ENCODE measurements at places on chromosomes 2 and 18.

- no peak for DNase-seq
Observed at GRCh38 chr2:163884416-163884815, 148.6 kb upstream of the FIGN start.

DNA sequence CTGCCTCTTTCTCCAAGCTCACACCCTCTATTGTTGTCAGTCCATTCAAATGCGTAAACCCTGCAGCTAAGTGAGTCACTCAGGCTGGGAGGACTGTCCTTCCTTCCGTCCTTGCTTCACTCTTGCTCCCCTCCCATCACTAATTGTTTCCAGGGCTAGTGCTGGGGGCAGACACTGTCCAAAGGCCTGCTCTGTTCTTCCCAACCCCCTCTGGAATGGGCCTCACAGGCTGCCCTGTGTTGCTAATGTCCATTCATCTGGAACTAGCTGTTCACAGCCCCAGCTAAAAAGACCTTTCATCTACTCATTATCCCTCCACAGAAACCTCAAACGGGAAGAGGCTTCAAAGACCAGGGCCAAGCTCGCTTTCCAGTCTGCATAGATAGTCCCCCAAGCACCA lies 31.9 kb upstream of the NRP2 start:
- DNase-seq = peak; percentile 15

GRCh38 chr2:15812187-15812780 lies 128.1 kb upstream of the MYCN start:
- DNase-seq = no peak

DNA sequence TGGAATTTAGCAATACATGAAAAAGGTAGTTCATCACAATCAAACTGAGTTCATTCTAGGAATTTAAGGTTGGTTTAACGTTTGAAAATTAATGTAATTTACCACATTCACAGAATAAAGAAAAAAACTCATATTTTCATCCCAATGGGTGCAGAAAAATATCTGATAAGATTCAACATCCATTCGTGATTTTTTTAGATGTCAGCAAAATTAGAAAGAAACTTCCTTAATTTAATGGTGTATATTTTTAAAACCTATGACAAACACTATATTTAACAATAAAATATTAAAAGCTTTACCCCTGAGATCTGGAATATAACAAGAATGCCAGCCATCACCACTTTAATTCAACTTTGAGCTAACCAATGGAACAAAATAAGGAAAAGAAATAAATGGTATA lies 208.7 kb upstream of the CHAC2 start:
- DNase-seq = no peak

GRCh38 chr2:105804266-105804665 lies 59.6 kb downstream of the NCK2 start:
- DNase-seq = no peak

DNA sequence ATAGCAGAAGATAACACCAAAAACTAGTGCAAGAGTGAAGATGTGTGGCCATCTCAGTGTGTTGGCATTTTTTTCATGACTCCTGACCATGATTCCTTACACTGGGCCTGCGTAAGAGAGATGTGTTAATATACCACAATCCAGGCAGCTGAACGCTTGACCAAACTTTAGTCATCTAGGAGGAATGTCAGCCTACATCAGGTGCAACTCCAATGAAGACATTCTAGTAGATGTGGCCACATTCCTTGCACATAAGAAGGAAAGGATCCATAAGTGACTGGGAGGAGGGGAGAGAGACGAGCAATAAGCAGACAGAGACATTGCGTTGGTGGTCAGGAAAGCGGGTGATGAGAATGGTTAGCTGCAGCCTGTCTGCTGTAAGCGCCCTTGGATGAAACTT lies 42.6 kb downstream of the CYRIA start:
- DNase-seq = no peak

DNA sequence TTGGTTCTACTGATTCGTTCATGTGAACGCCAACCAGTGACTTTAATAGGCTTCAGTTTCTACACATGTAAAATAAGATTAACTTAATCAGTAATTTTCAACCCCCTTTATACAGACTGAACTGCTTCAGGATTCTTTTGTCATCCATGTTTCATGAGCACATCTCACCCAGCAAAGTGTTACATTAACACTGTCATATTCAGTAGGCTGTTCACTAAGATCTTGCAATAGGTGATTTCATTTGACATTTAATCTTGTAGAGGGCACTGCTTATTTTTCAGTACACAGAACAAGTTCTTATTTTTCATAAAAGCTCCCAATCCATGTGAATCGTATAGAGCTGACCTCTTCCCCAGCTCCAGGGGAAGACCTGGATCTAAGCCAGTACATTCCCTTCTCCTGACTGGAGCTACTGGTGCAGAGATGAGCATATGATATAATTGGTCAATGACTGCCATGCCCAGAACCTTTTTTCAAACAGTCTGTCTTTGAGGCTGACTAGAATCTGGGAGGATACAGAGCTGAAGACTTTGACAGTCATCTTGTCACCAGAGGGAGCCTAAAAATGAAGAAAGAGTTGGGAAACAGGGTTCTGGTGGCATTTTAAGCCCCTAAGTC lies 72.2 kb upstream of the CHRNA1 start:
- no peak for DNase-seq

- DNase-seq = no peak
Observed at GRCh38 chr2:172600557-172601008, 44.7 kb downstream of the PDK1 start.

DNA sequence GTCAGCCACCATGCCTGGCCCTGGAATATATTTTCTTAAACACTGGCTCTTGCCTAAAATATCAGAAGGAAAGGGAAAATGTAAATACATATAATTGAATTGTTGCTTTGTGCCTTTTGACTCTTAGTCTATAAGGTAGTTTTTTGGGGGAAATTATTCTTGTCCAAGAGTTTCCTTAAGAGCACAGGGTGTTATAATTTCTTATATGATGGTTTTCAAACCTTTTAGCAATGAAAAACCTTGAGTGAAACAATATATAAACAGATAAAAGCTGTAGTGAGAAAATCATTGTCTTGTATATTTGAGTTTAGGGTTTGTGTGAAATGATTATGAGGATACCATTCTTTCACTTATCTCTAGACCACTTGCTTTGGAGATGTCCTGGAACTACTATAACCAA lies 40.2 kb downstream of the DDX1 start:
- no peak for DNase-seq

GRCh38 chr2:142307616-142308115 lies 176.8 kb upstream of the LRP1B start:
- no peak for DNase-seq

DNA sequence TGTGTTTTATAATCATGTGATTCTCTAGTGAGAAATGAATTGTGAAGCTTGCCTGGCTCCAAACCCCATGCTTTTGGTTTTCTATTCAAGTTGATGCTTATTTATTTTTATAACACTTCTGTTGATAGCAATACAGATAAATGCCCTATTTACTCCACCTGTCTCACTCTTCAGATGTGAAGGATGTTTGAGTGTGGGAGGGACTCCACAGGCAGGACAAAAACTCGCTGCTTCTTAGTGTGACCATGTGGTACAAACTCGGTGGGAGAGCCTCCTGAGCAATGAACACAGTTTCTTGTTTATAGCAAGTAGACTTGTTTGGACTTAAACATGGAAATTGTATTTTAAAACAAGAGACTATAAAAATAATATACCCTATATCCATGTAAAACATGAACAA lies 219.7 kb downstream of the GULP1 start:
- no peak for DNase-seq

GRCh38 chr2:193935114-193935513 lies 1721.9 kb upstream of the SLC39A10 start:
- no peak for DNase-seq

DNA sequence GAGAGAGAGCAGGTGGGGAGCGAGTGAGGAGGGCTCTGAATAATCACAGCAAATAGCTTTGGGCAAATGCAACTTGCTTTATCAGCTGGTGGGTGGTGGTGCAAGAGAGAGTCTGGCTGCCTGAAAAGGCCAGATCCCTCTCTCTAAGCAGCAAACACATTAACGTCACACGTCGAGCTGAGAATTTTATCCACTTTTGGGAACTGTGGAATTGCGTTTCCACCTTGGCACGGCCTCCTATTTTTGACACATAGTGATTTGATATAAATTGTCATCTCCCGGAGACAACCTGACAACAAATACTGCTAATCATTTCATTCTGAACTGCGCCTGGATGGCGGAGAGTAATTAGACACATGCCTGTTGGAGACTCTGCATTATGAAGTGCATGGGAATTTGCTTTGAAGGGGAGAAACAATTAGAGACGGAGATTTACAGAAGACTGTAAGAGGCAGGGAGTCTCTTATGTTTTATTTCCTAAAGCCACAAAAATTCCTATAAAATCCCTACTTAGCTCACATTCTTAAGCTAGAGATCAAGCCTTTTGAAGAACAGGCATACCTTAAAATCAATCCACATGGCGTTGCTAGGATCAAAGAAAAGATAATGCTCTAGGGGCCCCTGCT lies 634.1 kb downstream of the TDRD15 start:
- no peak for DNase-seq

DNA sequence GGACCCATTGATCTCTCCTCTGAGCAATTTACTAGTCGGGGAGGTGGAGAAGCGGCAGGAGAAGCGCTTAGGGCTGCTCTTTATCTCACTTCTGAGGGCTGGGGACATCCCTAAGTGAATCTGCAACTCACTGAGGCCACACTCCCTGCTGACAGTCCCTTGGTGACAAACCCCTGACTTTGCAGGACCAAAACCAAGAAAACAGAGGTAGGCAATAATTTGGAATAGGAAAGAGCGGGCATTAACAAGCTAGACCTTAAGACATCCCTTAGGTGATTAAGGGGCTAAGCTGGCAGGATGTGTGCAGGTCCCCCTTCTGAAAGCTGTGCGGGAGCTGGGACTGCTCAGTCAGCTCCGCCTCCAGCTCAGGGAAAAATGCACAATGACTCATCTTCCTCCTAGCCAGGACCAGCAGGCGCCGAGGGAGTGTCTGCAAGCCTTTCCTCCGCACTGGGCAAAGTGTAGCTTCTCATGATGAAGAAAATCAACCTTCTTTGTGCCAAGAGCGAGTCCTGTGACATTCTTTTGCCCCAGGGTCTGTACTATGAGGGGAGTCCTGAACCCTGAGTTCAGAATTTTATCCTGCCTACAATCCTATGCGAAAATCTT lies 63.3 kb downstream of the BOD1L2 start:
- peak; percentile 52 for DNase-seq

DNA sequence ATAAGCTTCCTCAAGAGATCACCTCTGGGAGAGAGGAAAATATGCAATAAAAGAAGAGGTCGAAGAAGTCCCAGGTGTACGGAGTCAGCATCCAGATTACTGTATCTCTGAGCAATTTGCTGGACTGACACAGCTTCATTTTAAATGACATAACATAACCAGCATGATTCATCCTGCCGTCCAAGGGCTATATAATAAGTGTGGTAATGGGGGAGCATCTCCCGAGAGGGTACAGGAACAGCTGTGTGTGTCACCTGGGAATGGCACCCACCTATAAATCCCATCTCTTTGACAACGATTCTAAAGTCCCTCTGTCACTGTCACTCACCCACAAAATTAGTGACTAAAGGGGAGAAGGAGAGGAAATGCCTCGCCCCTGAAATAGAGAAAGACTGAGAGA lies 19.3 kb upstream of the FZD7 start:
- no peak for DNase-seq

DNA sequence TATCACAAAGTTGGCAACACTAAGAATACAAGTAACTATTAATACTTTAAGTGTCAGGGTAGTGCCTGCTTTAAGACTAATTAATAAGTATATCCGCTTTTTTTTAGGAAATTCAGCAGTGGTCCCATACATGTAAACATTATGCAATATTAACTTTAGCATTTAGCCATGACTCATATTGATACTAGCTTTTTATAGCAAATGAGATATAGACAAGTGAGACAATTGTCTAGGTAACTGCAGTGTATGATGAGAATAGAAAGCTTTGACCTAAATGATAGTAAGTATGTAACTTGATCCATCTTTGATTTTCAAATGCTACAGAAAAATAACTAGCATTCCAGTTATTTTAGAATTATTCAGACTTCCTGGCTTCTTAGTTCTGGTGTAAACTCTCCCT lies 27.4 kb upstream of the VRK2 start:
- DNase-seq = no peak

DNA sequence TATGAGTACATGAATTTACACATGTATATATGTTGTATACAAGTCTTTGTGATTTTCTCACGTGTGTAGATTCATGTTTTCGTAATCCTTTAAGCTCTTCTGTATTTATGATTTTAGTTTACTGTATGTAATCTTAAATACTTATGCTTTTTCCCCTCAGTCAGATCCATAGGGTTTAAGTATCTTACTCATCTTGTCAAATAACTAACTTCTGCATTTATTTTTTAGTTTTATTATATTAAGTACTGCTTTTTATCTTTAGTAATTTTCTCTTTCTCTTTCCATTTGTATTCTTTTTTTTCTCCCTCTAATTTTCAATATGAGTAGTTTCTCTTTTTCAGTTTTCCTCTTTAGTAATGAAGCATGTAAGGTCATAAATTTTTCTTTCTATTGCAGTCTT lies 179.4 kb downstream of the LCLAT1 start:
- DNase-seq = no peak

DNA sequence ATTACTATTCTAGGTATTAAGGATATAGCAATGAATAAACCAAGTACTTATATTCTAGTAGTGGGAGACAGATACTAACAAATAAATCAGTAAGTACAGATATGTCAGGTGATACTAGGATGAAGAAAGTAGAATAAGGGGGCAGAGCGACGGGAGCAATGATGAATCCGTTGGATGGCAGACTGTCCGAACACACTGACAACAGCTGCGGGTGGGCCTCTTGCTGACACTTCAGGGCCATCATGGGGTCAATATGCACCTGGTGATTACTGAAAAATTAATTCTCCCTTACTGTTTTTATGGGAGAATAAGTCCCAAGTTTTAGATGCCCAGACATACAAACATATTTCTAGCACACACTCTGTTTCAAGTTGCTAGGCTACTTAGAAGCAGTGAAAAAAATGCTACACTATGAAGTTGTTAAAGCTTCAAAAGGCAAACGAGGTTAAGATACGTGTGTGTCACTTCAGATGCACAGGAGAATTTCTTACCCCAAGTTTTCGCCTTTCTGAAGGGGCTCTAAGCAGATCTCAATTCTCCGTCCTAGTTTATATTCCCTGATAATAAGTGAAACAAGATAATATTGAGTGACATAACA lies 78.7 kb downstream of the USP40 start:
- DNase-seq = no peak

DNA sequence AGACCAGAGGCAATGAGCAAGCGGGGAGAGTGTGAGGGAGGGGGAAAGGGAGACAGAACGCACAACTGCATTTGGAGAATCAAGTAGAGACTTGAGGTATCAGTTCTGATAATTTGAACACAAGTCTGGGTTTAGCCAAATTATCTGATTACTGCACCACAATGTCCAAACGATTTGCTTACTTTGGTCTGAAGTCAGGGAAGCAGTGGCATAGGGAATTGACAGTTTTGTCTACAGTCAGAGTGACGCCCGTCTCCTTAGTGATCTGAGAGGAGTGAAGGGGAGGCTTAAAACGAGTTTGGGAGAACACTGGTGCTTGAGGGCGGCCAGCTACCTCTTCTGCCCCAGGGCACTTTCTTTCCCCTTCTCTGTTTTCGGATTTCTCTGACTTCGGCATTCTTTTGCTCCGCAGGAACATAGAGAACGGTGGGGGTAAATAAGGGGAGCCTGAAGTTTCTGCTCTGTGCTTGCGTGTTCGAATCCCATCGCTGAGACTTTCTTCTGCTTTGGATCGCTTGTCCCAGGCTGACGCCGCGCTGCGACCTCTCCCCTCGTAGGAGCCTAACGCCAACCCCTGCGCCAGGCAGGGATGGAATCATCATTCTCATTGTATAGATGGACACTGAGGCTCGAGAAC lies 2.9 kb upstream of the DLX2 start:
- DNase-seq = no peak

GRCh38 chr2:224142397-224143312 lies 103.6 kb upstream of the SERPINE2 start:
- no peak for DNase-seq

- no peak for DNase-seq
Observed at GRCh38 chr2:121746071-121746578, 9.3 kb upstream of the TSN start.
